ENCODE measurements at places on chromosomes 7 and 10.

GRCh38 chr10:117342641-117343040 is 32.6 kb downstream of the PDZD8 start:
- peaks cover 27% of the 10 kb centered on the region for H3K4me1 ChIP-seq
- DNase-seq: no peak
- no peaks in the 10 kb centered on the region for H3K27me3 ChIP-seq
- no peak overlapping the region for H3K4me3 ChIP-seq

GRCh38 chr10:75068523-75068922 is 42.9 kb upstream of the SAMD8 start:
- H3K4me1 ChIP-seq: no peaks in the 10 kb centered on the region
- no peak overlapping the region for H3K27ac ChIP-seq
- no peaks in the 10 kb centered on the region for H3K36me3 ChIP-seq
- H3K4me3 ChIP-seq: no peak overlapping the region

DNA sequence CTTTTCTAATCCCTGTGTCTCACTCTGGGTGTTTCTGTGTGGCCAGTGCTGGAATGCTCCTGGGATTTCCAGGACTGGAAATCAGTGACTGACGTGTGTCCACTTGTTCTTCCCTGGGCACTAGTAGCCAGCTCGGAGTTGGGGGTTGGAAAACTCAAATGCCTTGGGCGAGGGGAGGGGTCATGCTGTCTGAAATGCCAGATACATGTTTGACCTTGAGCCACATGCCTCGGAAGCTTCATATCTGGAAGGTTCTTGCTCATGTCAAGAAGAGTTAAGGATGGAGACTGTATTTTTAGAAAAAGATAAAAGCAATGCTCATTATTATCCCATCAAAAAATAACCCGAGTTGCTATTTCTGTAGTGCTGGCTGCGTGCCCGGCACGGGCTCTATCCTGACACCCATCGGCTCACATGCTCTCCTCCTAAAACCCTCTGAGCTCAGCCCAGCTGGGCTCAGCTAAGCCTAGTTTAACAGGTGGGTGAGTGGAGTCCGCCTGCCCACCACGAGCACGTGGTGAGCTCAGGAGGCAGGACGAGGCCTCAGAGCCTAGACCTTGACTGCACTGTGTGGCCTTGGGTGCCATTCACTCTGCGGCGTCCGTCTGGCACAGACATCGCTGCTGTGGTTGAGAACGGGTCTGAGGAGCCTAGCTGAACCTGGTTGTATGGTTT is 6.4 kb downstream of the DPYSL4 start:
- no peak overlapping the region for H3K4me3 ChIP-seq
- H3K4me1 ChIP-seq: no peaks in the 10 kb centered on the region
- no peak overlapping the region for H3K27ac ChIP-seq
- no peaks in the 10 kb centered on the region for H3K36me3 ChIP-seq

DNA sequence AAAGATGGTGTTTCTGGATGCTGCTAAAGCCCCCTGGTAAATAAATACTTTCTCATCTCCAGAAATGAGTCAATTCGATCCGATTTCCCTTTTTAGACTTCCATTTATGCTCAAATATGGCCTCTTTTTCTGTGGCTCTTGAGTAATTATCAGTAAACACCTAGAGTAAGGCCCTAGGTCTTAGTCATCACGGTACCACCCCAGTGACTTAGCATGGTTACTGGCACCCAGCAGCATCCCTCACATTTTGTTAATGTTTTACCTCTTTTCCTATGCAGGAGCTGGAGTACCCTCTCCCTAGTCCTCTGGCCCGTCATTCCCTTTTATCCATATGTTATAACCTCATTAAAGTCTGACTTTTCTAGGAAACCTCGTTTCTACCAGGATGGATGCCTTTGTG is 19.5 kb downstream of the CHN2 start:
- H3K4me3 ChIP-seq: no peak overlapping the region
- H3K27me3 ChIP-seq: peaks cover 2% of the 10 kb centered on the region
- no peaks in the 10 kb centered on the region for H3K36me3 ChIP-seq
- no peak for DNase-seq
- H3K27ac ChIP-seq: no peak overlapping the region

- DNase-seq: no peak
- no peaks in the 10 kb centered on the region for H3K4me1 ChIP-seq
- H3K4me3 ChIP-seq: no peak overlapping the region
Observed at GRCh38 chr7:124550036-124550435, 215.6 kb downstream of the GPR37 start.

DNA sequence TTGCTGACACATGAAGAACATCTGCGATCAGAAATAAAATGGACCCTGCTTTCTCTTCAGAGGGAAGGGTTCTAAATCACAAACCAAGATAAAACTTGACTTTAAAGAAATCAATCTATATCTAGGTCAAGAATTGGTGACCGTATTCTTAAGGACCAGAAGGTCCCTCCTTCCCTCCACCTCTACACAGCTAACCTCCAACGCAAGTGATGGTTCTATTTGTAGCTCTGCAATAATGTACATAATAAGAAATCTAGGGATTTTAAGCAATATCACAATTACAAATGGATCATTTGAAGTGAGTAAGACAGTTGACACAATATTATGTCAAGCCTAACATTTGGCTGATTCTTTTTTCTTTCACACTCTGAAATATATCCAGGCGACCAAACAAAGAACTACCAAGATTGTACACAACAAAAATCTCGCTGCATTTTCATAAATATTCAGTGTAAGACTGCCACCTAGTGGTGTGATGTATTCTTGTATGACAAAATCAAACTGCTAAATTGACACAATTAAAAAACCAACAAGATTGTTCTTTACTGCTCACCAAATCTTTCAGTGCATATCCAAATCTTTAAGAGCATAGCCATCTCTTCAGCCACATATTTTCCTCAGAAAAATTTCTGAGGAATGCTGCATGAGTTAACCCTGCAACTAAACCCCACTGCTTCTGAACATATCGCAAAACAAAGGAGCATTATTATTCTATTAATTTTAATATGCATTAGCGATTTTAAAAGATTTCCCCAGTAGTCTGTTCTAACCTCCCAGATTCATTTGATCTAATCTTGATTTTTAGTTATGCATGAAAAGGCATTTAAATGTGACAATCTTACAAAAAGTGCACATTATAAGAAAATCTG is 44.5 kb downstream of the ICA1 start:
- H3K36me3 ChIP-seq: no peaks in the 10 kb centered on the region
- DNase-seq: peak; percentile 58
- H3K27me3 ChIP-seq: peaks cover 16% of the 10 kb centered on the region
- H3K4me1 ChIP-seq: peaks cover 11% of the 10 kb centered on the region
- no peak overlapping the region for H3K4me3 ChIP-seq
- H3K27ac ChIP-seq: no peak overlapping the region

DNA sequence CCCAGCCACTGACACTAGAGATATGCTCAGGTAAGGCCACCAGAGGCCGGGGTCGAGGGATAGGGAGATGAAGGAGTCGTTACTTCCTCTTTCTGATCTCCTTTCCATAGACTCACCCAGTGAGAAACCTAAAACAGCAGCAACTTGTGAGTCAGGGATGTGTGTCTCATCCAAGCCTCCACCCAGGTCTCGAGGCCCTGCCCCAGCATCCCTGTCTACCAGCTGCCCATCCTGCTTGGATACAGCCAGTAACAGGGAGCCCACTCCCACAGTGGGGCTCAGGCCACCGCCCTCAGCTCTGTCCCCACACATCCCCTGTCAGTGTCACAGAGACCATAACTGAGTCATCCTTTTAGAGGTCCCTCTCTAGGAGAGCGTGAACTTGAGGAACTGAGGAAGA is 49.6 kb upstream of the CHST15 start:
- H3K4me1 ChIP-seq: peaks cover 4% of the 10 kb centered on the region
- no peaks in the 10 kb centered on the region for H3K36me3 ChIP-seq
- peaks cover 8% of the 10 kb centered on the region for H3K27me3 ChIP-seq
- H3K4me3 ChIP-seq: no peak overlapping the region
- H3K27ac ChIP-seq: no peak overlapping the region
- DNase-seq: no peak

- peaks cover 15% of the 10 kb centered on the region for H3K4me1 ChIP-seq
- no peak for DNase-seq
- no peaks in the 10 kb centered on the region for H3K27me3 ChIP-seq
- no peak overlapping the region for H3K27ac ChIP-seq
- peaks cover 8% of the 10 kb centered on the region for H3K36me3 ChIP-seq
- no peak overlapping the region for H3K4me3 ChIP-seq
Observed at GRCh38 chr10:102620591-102621442, 23.5 kb upstream of the TRIM8 start.

GRCh38 chr10:77686650-77687417 is 49.2 kb upstream of the KCNMA1 start:
- H3K4me3 ChIP-seq: no peak overlapping the region
- H3K4me1 ChIP-seq: no peaks in the 10 kb centered on the region
- DNase-seq: no peak
- no peak overlapping the region for H3K27ac ChIP-seq

DNA sequence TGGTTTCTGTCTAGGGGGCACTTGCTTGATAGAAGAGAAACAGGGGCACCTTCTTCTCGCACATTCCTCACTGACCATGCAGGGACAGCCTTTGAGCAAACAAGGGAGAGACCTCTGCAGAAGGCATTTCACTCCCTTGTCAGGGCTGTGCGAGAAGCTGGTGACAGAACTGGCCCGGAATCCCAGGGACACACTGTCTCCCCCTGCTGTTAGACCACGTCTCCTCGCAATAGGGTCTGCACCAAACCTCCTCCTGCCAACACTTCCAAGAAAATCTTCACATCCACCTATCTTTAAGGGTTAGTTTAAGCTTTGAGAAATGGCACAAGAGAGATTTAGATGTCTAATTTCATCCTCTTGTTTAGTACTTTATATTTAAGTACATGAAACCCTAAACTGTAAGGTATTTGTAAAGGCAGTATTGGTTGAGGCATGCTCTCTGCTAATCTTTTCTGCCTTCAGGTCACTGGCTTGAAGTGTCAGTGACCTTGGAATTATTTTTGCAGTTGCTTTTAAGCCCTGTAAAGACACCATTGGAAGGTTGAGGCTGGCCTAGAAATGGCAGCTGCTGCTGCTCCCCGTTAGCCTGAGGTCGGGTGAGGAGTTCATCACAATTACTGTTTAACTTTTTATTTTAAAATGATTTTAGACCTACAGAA is 37.0 kb downstream of the RBM20 start:
- H3K36me3 ChIP-seq: no peaks in the 10 kb centered on the region
- peaks cover 35% of the 10 kb centered on the region for H3K27me3 ChIP-seq
- H3K4me1 ChIP-seq: peaks cover 3% of the 10 kb centered on the region
- H3K4me3 ChIP-seq: no peak overlapping the region
- no peak overlapping the region for H3K27ac ChIP-seq

- DNase-seq: no peak
- H3K27ac ChIP-seq: peak overlapping the region; percentile 3
- peaks cover 2% of the 10 kb centered on the region for H3K36me3 ChIP-seq
- H3K4me1 ChIP-seq: peaks cover 13% of the 10 kb centered on the region
Observed at GRCh38 chr7:28178599-28178998, 2.0 kb downstream of the JAZF1 start.

GRCh38 chr7:120785095-120785494 is 72.8 kb downstream of the TSPAN12 start:
- no peak overlapping the region for H3K27ac ChIP-seq
- peaks cover 6% of the 10 kb centered on the region for H3K27me3 ChIP-seq
- no peaks in the 10 kb centered on the region for H3K36me3 ChIP-seq
- no peak for DNase-seq
- H3K4me3 ChIP-seq: no peak overlapping the region
- no peaks in the 10 kb centered on the region for H3K4me1 ChIP-seq

- no peak for DNase-seq
- no peak overlapping the region for H3K4me3 ChIP-seq
- H3K27ac ChIP-seq: no peak overlapping the region
- H3K27me3 ChIP-seq: peaks cover 13% of the 10 kb centered on the region
- H3K36me3 ChIP-seq: no peaks in the 10 kb centered on the region
Observed at GRCh38 chr10:89471110-89471809, 56.9 kb downstream of the IFIT5 start.

- H3K36me3 ChIP-seq: no peaks in the 10 kb centered on the region
- peaks cover 1% of the 10 kb centered on the region for H3K4me1 ChIP-seq
- no peaks in the 10 kb centered on the region for H3K27me3 ChIP-seq
- H3K27ac ChIP-seq: no peak overlapping the region
Observed at GRCh38 chr7:45978731-45979211, 57.7 kb upstream of the IGFBP3 start.

DNA sequence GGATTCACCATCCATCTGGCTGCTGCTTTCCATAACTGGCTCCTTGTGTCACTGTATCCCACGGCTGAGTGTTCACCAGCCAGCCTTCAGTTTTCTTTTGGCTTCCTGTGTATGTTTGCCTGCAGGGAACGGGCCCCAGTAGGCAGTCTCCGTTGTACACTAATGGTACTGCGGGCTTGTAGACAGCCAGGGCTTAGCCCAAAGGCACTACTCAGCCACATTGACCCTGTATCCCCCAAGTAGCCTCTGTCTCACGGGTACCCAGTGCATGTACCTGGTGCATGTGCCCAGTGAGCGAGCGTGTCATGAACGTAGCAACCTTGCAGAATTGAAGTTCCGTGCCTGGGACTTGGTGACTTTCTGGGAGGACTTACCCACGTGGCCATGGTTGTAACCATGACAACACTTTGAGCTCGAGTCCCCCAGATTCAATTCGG is 6.1 kb downstream of the PFKFB3 start:
- DNase-seq: no peak
- no peaks in the 10 kb centered on the region for H3K27me3 ChIP-seq
- H3K36me3 ChIP-seq: peaks cover 39% of the 10 kb centered on the region

GRCh38 chr10:110216240-110216639 is 8.8 kb downstream of the MXI1 start:
- no peak overlapping the region for H3K27ac ChIP-seq
- no peak overlapping the region for H3K4me3 ChIP-seq
- no peak for DNase-seq
- H3K4me1 ChIP-seq: peaks cover 73% of the 10 kb centered on the region
- H3K27me3 ChIP-seq: peaks cover 3% of the 10 kb centered on the region

DNA sequence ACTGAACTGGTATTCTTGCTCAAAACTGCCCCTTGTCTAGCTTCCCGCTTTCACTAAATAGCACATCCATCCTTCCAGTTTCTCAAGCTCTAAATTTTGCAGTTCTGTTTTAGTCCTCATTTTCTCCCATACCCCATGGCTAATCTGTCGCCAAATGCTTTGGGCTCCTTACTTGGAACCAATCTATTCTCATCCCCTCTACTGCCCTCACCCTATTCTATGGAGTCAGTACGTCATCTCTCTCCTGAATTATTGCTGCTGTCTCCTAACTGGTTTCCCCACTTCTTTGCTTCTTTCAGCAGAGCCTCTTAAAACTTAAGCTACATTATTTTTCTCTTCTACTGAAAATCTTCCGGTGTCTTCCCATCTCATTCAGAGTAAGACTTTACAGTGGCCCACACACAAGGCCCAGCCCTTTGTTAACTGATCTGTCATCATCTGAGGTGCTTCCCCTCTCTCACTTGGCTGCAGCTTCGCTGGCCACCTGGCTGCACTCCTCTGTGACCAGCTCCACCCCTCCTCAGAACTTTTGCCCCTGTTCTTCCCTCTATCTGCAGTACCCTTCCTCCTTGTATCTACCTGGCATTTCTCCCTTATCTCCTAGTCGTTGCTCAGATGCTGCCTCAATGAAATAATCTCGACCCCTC is 9.9 kb downstream of the STARD3NL start:
- peaks cover 25% of the 10 kb centered on the region for H3K36me3 ChIP-seq
- H3K4me1 ChIP-seq: peaks cover 12% of the 10 kb centered on the region
- H3K27me3 ChIP-seq: no peaks in the 10 kb centered on the region
- DNase-seq: no peak
- H3K27ac ChIP-seq: no peak overlapping the region

GRCh38 chr7:143485500-143485899 is 7.8 kb downstream of the TAS2R41 start:
- H3K4me3 ChIP-seq: no peak overlapping the region
- H3K27me3 ChIP-seq: peaks cover 2% of the 10 kb centered on the region
- no peak overlapping the region for H3K27ac ChIP-seq
- no peak for DNase-seq
- H3K4me1 ChIP-seq: no peaks in the 10 kb centered on the region

- no peak overlapping the region for H3K4me3 ChIP-seq
- H3K36me3 ChIP-seq: no peaks in the 10 kb centered on the region
- H3K27me3 ChIP-seq: peaks cover 12% of the 10 kb centered on the region
Observed at GRCh38 chr7:112184455-112184854, 21.7 kb downstream of the DOCK4 start.

All from activated CD8-positive, alpha-beta T cell treated with anti-CD3 and anti-CD28 coated beads, Interleukin-2, amount 10 ng/mL, durations not matched to agents 7 days and 5 days (primary cell).